ENCODE measurements at places on chromosomes 11 and 22.
A peak's percentile ranks its signal among the peaks of the same experiment; 100 is the strongest.

GRCh38 chr11:108938604-108939003 lies 273.7 kb downstream of the DDX10 start:
- no peak for DNase-seq

GRCh38 chr11:47512701-47513100 lies 40.2 kb downstream of the CELF1 start:
- DNase-seq: no peak

DNA sequence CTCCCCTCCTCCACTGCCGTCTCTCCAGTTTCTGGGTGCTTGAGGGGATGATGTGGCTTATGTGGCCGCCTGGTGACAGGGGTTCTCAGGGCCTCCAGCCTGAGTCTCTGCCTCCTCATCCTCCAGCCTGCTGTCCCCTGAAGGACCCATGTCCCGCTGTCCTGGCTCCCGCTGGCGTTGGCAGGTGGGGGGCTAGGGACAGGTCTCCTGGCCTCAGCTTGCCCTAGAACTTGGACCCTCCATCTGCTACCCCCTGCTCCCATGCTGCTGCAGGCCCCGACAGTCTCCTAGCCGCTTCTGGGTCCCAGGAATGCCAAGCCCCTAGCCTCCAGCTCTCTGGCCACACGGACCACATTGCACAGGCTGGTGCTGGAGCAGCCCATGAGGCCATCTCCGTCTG lies 13.9 kb upstream of the CELSR1 start:
- DNase-seq: no peak

GRCh38 chr11:72439455-72439854 lies 5.1 kb upstream of the CLPB start:
- DNase-seq: no peak

DNA sequence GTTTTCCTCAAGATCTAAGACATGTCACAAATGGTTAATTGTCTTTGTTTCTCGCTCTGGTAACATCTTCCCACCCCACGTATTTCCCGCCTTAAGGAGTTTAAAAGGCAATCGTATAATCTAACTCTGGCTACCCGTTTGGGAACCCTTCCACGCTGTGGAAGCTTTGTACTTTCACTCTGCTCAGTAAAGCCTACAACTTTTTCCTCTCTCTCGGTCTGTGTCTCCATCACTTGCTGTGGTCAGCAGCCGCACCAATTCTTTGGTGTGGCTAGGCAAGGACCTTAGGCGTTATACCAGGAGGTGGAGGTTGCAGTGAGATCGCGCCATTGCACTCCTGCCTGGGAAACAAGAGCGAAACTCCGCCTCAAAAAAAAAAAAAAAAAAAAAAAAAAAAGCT lies 1430.1 kb downstream of the LRRC4C start:
- no peak for DNase-seq

DNA sequence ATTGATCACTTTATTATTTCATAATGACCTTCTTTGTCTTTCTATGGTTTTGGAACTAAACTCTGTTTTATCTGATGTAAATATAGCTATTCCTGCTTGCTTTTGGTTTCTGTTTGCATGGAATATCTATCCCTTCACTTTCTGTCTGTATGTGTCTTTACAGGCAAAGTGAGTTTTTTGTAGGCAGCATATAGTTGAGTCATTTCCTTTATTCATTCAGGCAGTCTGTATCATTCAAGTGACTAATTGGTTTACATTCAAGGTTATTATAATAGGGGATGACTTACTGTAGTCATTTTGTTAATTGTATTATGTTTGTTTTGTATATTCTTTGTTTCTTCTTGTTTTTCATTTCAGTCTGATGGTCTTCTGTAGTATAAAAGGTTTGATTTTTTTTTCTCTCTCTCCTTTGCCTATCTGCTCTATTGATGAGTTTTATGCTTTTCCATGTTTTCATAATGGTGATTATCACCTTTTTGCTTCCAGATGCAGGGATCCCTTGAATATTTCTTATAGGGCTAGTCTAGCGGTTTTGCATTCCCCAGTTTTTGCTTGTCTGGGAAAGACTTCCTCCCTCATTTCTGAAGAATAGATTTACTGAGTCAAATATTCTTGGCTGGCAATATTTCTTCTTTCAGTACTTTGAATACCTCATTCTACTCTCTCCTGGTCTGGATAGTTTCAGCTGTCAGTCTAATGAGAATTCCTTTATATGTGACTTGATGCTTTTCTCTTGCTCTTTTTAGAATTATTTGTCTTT lies 50.4 kb downstream of the GDPD4 start:
- no peak for DNase-seq

- no peak for DNase-seq
Measured at GRCh38 chr11:11043721-11044120, 185.9 kb upstream of the ZBED5 start.

DNA sequence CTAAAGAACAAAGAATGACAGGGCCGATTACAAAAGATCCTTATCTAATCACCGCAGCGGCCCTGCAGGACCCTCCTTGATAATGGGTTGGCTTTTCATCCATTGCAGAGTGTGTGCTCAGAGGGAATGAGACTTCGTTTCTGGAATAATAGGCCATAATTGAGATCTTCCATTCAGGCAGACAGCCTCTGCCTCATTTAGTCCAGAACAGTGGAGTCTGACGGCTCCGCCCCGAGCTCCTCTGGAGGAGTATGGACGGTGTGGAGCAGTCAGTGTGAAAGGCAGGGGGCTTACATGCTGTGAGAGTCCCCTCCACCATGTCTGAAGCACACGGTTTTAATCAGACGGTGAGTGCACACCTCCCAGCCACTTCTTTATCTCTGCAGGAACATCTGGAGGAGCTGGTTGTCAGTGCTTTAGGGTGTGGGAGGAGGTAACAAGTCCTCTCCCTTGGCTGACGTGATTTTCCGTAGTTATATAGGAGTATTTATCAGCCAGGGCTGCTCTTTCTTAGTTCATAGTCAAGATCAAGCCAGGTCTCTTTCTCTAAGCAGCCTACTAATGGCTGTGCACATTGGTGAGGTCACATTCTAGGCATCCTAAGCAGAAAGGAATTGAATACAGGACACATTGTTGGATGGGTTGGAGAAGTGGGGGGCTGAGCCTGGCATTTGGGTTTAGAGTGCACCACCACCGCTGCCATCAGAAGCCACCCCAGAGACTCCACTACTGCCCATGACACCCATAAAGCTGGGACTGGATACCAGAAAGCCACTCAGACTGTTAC lies 1477.9 kb downstream of the TBC1D22A start:
- DNase-seq: no peak

DNA sequence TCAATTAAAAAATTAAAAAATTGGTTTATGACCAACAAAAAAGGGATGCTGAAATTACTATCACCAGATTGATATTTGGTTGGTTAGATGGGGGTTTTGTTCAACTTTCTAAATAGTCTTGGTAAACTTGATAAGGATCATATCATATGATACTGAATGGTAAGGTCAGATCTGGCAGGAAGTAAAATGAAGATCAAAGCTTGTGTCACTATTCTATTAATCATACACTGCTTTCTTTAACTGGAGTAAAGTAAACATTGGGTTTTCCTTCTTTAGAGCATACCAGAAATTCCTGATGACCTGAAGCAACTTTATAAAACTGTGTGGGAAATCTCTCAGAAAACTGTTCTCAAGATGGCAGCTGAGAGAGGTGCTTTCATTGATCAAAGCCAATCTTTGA lies 40.2 kb downstream of the RRM1 start:
- no peak for DNase-seq

GRCh38 chr11:122733318-122733717 lies 77.8 kb downstream of the UBASH3B start:
- no peak for DNase-seq

GRCh38 chr11:108895579-108896480 lies 231.0 kb downstream of the DDX10 start:
- no peak for DNase-seq

DNA sequence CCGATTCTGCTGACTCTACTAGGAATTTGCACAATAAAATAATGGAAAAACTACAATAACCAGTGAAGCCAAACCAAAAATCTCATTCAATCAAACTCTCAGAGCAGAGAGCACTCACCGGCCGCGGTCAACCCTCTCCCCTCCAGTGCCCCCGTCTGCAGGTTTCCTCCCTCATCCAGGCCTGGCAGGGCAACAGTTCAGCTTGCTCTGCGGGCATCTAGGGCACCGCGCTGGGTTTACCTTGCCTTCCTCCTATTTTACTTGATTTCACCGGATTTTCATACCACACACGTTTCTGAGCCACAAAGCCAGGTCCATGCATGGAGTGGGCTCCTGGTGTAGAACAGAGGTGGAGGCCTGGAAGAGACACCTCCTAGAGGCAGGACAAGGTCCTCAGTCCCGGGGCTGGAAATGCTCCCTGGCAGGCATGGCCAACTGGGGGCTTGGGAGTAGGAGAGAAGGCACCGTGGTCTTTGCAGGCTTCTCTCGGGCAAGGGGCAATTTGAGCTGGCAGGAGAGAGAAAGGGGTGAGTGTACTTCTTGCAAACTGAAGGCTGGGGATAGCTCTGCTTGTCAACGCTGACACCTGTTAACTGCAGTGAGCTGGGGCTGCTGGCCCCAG lies 938.4 kb downstream of the BRD1 start:
- no peak for DNase-seq

DNA sequence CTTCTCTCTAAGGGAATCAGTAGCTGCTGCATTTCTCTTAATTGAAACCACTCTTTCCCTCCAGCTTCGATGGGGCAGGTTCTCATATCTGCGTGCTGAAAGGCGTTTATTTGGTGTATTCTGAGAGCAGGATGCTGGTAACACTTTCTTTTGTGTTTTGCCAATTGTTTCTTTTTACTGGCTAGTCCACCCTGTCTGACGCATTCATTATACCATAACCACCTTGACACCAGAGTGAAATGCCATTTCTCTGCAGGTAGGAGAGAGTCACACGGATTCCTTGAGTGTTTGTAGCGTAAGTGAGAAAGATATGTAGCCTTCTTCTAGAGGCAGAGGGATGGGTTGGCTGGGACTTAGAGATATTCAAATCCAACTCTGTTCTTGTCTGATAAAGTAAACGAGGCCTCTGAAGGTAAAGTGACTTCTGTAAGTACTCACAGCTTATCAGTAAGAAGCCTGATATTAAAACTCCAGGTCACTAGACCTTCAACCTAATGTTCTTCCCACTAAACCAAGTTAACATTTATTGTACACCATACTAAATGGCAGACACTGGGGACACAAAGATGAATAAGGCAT lies 21.4 kb downstream of the CD44 start:
- DNase-seq: no peak

- DNase-seq: no peak
Measured at GRCh38 chr22:48653306-48653705, 1174.4 kb downstream of the BRD1 start.

- DNase-seq: no peak
Measured at GRCh38 chr11:59659981-59660380, 8.9 kb downstream of the PATL1 start.

DNA sequence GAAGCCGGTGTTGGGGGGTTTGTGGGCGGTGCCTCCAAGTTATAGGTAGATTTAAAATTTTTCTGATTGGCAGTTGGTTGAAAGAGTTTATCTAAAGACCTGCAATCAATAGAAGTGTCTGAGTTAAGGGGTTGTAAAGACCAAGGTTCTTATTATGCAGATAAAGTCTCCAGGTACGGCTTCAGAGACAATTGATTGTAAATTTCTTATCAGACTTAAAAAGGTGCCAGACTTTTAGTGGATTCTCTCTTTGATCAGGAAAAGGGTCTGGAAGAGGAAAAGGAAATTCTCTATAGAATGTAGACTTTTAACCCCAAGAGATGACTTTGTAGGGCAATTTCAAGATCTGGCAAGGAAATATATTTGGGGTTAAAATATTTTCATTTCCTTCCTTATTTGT lies 25.2 kb downstream of the CLMP start:
- no peak for DNase-seq

GRCh38 chr22:28442264-28442710 lies 237.4 kb downstream of the TTC28 start:
- peak; percentile 49 for DNase-seq

- no peak for DNase-seq
Measured at GRCh38 chr11:10751581-10751940, 515 bp downstream of the CTR9 start.

GRCh38 chr11:86469491-86470388 lies 95.1 kb downstream of the CCDC81 start:
- no peak for DNase-seq

DNA sequence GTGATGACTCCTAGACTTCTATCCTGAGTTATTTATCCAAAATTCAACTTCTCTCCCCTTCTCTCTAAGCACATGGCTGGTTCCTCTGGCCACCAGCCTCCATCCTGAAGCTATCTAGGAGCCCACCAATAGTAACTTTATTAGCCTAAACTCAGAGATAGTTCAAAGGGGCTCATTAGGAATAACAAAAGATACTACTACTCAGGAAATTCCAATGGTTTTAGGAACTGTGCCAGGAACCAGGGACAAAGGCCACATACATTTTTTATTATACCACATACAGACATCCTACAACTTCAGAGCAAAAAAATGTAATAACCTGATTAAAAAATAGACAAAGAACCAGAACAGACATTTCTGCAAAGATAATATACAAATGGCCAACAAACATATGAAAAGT lies 27.9 kb downstream of the SLC25A17 start:
- DNase-seq: no peak

DNA sequence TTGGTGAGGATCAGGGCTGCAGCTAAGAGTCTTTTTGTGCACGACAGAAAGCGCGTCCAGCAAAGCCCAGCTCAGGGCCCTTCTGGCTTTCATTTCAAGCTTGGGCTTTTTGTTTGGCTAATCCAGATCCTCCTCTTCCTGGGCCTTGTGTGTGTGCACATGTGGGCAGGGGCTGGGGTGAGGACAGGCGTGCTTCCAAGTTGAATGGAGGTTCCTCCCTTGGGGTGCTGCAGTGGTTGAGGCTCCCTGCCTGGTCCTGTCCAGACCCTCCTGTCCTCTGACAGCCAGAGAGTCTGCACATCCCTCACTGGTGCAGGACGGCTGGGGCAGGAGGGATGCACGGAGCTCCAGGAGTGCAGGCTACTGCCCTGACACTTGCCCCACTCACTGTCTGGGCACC lies 62.0 kb upstream of the NECTIN1 start:
- no peak for DNase-seq

- no peak for DNase-seq
Measured at GRCh38 chr11:29214833-29215232, 802.0 kb downstream of the KCNA4 start.

GRCh38 chr11:61972672-61973475 lies 5.4 kb upstream of the FTH1 start:
- DNase-seq: no peak

GRCh38 chr11:75029836-75030631 lies 41.3 kb downstream of the NEU3 start:
- DNase-seq: no peak

Measured in NT2/D1 (cell line).